Left lung (tissue), 14 donors: ENCODE measurements at places on chromosomes 6 and 20. TPM values are rescaled to one million over a fixed set of nuclear protein-coding genes. Genes with fewer than 3 reads are reported as not detected.

Gene PROCR
- polyA plus RNA-seq = 63.4 TPM

Gene CLDN20
- 1.2 TPM for polyA plus RNA-seq

Gene MCCD1
- polyA plus RNA-seq = 0.23 TPM

Gene PRDM1
- polyA plus RNA-seq = 5.5 TPM

Gene FBXO30
- 11.0 TPM for polyA plus RNA-seq

Gene TRIM10
- 0.24 TPM for polyA plus RNA-seq

Gene OR2H2
- polyA plus RNA-seq = 0.14 TPM

Gene RGS17
- polyA plus RNA-seq = 2.4 TPM

Gene ANKS1A
- 27.4 TPM for polyA plus RNA-seq

Gene IL17F
- not detected for polyA plus RNA-seq

Gene CTCFL
- 0.39 TPM for polyA plus RNA-seq

Gene MAFB
- polyA plus RNA-seq = 12.6 TPM

Gene PRPH2
- 5.0 TPM for polyA plus RNA-seq

Gene LINC00237
- not detected for polyA plus RNA-seq

Gene LAMA4
- 258 TPM for polyA plus RNA-seq

Gene KHDC1L
- 1.2 TPM for polyA plus RNA-seq

Gene GFRA4
- polyA plus RNA-seq = not detected

Gene TENT5A
- polyA plus RNA-seq = 10.4 TPM

Gene UNC5CL
- 8.3 TPM for polyA plus RNA-seq

Gene KIF6
- 3.2 TPM for polyA plus RNA-seq

Gene ATP9A
- 47.7 TPM for polyA plus RNA-seq

Gene MYLIP
- polyA plus RNA-seq = 46.6 TPM

Gene ALDH8A1
- polyA plus RNA-seq = 0.98 TPM

Gene SMPDL3A
- polyA plus RNA-seq = 42.2 TPM
